ENCODE measurements at places on chromosomes 5 and 9.

GRCh38 chr5:115561176-115561575 is 16.6 kb upstream of the FEM1C start:
- no peak for DNase-seq

DNA sequence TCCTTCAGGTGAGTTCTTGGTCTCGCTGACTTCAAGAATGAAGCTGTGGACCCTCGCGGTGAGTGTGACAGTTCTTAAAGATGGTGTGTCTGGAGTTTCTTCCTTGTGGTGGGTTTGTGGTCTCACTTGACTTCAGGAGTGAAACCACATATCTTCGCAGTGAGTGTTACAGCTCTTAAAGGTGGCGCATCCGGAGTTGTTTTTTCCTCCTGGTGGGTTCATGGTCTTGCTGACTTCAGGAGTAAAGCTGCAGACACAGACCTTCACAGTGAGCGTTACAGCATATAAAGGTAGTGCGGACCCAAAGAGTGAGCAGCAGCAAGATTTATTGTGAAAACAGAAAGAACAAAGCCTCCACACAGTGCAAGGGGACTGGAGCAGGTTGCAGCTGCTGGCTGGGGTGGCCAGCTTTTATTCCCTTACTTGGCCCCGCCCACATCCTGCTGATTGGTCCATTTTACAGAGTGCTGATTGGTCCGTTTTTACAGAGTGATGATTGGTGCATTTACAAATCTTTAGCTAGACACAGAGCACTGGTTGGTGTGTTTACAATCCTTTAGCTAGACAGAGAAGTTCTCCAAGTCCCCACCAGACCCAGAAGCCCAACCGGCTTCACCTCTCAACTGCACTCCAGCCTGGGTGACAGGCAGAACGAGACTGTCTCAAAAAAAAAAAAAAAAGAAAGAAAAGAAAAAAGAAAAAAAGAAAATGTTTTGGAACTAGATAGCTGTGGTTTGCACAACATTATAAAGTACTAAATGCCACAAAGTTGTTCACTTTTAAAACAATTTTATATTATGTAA is 9.1 kb upstream of the ERMP1 start:
- DNase-seq = peak; percentile 53

- DNase-seq = no peak
Observed at GRCh38 chr9:33044677-33045282, 19.7 kb downstream of the DNAJA1 start.

DNA sequence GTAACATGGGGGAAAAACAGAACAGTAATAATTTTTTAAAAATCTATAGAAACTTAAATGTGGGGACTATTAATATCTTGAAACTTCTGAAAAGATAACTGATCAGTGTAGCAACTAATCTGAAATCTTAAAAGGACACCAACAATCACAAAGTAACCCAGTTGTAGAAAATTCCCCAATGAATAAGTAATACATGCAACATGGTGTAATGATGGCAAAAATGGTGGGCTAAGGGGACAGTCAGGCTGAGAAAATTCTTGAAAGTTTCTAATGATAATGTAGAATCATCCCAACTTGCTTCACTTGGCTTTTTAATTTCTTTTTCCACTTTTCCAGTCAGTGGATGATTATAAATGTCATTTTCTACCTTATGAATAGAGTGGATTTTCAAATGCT is 5.4 kb downstream of the NFIL3 start:
- DNase-seq = no peak

DNA sequence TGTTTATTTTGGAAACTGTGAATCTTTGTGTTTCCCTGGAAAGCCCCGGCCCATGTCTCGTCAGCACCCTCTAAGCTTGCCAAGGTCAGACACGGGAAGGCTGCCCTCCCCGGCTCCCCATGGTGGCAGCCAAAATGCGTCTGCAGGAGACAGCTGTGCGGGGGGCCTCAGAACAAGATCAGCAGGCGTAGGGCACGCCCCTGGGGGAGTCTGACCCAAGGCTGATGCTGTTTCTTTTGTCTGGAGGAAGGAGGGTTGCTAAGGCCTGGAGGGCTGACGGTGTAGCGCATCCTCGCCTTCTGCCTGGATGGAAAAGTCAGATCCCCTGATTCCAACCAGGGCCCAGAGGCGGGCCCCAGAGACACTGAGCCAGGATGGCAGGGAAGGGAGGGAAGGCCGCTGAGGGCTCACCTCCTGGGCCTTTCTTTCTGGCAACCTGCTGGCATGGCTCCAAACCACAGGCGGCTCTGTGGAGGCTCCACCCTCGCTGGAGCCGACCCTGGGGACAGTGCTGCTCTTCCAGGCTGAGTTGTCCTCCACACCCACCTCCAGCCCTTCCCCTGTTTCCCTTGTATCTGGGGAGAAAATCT is 57.2 kb downstream of the OLFM1 start:
- no peak for DNase-seq

DNA sequence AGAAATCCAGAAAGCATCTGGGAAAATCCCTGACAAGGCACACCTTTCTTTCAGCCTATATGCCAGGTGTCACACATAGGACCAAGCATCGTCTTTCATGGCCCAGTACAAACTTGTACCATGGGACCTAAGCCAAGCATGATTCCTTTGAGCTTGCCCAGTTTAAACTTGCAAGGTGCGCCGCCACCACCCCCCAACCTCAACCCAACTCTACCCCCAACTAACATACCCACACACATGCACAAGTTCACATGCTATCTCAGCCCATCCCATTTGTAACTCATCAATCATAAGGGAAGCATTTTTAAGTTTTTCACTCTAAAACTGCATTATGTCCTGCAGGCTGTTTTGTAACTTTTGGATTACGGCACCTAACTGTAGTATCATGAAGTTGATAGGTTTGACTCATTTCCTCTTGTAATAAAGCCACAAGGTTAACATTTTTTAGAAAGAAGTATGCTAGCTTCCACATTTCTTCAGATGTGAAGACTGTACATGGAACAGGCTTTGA is 145.9 kb upstream of the FST start:
- DNase-seq = no peak

All from stimulated activated naive CD4-positive, alpha-beta T cell (primary cell).